ENCODE measurements at places on chromosomes 4 and X.
A peak's percentile ranks its signal among the peaks of the same experiment; 100 is the strongest.

DNA sequence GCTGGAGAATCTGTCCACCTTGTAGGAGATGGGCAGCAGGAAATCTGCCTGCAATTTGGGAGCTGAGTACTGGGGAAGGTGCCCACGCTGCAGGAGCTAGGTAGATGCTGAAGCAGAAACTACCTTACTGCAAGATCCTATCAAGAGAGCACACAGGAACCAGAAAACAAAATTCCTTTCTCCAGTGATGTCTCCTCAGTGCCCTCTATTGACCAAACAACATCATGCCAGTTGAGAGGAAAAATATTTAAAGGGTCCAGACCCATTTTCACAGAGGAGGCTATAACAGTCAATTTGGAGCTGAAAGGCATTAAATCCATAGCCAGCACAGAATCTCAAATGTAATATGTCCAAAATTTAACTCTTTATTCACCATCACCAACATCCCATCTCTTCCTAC lies 406.8 kb downstream of the SLITRK2 start:
- no peak for DNase-seq

DNA sequence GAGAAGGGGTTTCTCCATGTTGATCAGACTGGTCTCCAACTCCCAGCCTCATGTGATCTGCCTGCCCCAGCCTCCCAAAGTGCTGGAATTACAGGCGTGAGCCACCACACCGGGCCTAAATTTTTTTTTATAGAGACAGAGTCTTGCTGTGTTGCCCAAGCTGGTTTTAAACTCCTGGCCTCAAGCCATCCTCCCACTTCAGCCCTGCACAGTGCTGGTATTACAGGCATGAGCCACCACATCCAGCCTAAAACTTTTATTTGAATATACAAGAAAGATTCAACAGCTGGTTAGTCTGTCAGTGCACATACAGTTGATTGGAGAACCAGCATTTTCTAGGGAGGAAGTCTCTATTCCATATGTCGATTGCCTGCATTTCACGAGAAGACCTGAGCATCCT lies 91.2 kb downstream of the LRP2BP start:
- DNase-seq, result no peak

- DNase-seq, result no peak
These were observed 26.2 kb upstream of the ARHGEF6 start for GRCh38 chrX:136806891-136807410.

- no peak for DNase-seq
These were observed 16.2 kb upstream of the ZFX start for GRCh38 chrX:24133312-24133711.

DNA sequence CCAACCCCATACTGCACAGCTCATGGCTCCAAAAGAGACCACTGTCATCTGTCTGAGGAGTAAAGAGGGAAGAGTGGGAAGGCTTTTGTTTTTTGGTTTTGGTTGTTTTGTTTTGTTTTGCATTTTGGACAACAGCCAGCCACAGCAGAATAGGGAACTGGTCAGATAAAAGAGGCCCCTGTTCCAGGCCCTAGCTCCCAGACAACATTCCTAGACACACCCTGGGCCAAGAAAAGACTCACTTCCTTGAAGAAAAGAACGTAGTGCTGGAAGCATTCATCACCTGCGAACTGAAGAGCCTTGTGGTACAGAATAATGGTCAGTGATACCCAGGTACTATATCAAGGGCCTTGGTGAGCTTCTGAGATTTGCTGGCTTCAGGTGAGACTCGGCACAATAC lies 619.4 kb upstream of the SPANXN1 start:
- no peak for DNase-seq

GRCh38 chr4:176383273-176384077 lies 63.7 kb downstream of the SPCS3 start:
- no peak for DNase-seq

- DNase-seq, result no peak
These were observed 1500.0 kb downstream of the STIM2 start for GRCh38 chr4:28360681-28361080.

GRCh38 chr4:63085091-63085490 lies 1324.2 kb downstream of the TECRL start:
- DNase-seq, result no peak

DNA sequence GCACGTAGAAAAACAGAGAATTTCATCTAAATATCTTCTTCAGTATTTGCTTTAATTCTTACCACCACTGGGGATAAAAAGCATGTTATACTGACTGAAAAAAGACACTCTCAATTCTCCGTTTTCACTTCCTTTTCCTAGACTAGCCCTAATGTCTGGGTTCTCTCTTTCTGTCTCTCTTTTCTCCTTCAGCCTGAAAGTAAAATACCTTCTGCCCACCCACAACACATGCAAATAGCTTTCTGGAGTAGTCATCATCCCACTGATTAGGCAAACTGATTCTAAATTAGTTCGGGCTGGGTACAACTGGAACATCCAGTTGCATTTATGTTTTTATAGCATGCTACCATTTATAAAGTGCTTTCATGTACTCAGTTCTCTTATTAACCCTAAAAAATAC lies 142.4 kb upstream of the ANKRD50 start:
- no peak for DNase-seq

- no peak for DNase-seq
These were observed 47.0 kb downstream of the SCLT1 start for GRCh38 chr4:129046055-129046959.

DNA sequence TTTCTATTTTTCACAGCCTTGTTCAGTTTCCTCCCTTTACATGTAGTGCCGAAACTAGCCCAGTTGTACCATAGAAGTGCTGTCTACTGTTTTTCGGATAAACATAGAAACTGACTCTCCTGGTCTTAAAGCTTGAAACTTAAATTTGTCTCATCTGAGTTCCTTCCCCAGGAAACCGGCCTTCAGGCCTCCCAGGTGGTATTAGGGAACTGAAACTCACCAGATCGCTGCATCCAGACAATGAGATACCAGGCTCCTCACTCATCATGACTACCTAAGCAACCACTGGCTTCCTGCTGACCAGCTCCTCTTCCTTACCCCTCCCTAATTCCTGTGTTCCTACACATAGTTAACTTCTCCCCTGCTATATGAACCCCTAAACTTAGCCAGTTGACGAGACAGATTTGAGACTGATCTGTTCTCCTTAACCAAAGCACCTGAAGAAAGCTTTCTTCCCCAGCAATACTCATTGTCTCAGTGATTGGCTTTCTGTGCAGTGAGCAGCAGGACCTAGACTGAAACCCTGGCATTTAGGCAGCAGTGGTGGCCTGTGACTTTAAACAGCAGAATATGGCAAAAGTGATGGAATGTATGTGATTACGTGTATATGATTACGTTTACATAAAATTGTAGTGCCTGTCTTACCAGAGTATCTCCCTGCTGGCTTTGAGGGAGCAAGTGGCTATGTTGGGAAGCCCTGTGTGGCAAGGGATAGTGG lies 959.1 kb upstream of the LCORL start:
- DNase-seq, result no peak

GRCh38 chr4:52979821-52980590 lies 117.9 kb downstream of the RASL11B start:
- DNase-seq, result no peak

- DNase-seq, result no peak
These were observed 133.9 kb downstream of the AFAP1 start for GRCh38 chr4:7805533-7806337.

DNA sequence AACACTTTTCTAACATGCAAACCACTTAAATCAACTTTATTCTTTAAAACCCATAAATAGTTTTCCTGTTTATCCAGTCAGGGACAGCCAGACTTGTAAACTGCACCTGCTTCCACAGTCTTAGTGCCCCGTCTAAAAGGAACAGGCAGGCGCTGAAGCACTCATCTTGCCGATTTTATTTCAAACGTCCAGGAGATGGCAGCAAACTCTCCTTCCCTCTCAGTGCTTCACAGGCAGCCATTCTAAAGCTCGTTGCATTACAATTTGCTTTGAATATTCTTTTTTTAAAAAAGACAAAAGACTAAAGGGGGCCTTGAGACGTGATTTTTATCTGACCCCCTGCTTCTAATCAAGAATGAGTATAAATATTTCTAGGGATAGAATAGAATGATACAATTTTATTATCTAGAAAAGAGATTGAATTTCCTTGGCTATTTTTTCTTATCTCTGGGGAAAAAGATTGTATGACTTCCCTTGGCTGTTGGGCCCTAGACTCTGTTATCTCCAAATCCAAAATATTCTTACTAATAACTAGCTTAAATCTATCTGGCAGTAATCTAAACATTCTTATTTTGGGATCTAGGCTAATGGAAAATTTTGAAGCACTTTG lies 93.6 kb upstream of the MYOZ2 start:
- peak; percentile 51 for DNase-seq

- no peak for DNase-seq
These were observed 48.8 kb downstream of the PTCHD1 start for GRCh38 chrX:23383411-23383810.

- DNase-seq, result peak; percentile 62
These were observed 76.2 kb upstream of the IL2 start for GRCh38 chr4:122532766-122533165.

DNA sequence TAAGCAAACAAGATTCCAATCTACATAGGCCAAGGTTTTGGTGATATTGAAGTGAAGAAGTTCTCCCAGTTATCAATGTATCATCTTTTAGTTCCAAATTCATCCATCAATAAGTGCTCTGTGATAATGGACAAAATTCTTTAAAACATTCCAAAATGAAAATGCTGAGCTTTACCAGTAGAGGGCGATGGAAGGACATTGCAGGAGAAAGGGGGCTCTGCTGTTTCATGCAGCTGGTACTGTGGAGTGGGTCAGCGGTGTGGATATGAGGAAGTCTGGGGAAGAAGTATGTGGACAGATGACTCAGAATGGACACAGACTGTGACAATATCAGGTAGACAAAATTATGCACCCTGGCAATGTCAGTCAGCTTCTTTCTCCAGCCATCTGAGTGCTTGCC lies 46.6 kb upstream of the HS6ST2 start:
- no peak for DNase-seq

- DNase-seq, result no peak
These were observed 171.9 kb downstream of the GALNTL6 start for GRCh38 chr4:171985129-171985528.

DNA sequence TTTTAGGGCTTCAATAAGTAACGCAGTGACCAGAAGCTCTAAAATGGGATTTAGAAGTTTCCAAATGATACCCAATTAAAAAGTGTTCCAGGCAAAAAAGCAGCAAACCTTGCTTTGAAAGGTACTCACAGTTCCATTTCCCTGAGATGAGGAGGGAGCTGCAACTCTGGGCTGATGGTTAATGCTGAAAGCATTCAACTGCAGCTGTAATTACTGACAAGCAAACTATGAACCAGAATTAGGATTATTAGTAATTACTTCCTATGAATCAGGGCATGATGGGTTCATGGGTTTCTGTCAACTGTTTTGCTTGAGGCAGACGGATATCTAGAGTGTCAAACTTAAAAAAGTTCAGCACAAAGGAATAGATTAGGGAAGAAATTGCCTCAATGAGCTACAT lies 357.4 kb downstream of the STIM2 start:
- no peak for DNase-seq

DNA sequence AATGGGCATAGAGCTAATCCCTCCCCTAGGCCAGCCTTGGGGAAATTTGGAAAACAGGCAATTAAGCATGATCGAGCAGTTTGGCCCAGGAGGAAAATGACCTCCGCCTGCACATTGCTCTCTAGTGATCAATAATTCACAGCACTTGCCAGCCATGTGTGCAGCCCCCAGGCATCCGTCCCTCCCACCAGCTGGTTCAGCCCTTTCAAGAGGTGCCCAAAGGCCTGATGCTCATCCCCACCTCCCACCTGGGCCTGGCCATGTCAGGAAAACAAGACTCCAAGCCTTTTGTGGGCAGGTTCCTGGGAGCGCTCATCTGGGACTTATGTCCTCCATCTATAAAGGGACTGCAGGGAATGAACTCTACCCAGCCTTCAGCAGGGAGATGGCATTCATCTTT lies 17.5 kb upstream of the PPP2R2C start:
- DNase-seq, result no peak

GRCh38 chr4:161595230-161595771 lies 568.5 kb downstream of the FSTL5 start:
- DNase-seq, result no peak

DNA sequence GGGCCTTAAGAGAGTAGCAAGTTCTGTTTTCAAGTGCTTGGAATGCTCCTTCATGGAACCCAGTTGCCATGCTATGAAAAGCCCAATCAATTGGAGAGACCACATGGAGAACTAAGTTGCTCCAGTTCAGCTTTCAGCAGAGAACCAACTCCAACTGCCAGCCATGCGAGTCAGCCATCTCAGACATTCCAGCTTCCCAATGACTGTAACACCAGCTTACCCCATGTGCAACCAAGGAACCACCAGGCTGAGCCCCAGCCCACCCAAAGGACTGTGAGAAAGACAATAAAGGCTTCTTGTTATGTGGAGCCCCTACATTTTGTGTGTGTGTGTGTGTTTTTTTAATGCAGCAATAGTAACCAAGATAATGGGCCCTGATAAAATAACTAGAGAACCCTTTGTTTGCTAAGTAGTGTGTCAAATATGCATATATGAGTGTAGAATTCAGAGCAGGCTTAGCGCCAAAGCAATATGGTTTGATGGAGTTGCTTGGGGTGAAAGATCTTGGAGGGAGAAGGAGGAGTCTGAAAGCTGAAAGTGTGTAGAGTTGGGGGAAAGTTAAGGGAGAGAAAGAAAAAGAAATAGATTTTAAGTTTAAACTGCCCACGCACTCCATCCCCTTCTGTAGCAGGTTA lies 35.0 kb upstream of the CCKAR start:
- DNase-seq, result no peak

GRCh38 chrX:28351801-28352200 lies 235.4 kb upstream of the IL1RAPL1 start:
- no peak for DNase-seq

All from Jurkat, Clone E6-1 (cell line).